M059J (cell line): ENCODE measurements at places on chromosomes 7 and 10. TPM values are rescaled to one million over a fixed set of nuclear protein-coding genes. Genes with fewer than 3 reads are reported as not detected.

Gene LHFPL3
- total RNA-seq = not detected in 2 replicates

Gene ANKRD30A
- not detected in 2 replicates for total RNA-seq

Gene CLIP2
- total RNA-seq = 11.5 and 18.8 TPM in 2 replicates

Gene CPA2
- 0.17 and 3.0 TPM in 2 replicates for total RNA-seq

Gene C7orf57
- total RNA-seq = 0.25 and 0.62 TPM in 2 replicates

Gene MNX1
- not detected in 2 replicates for total RNA-seq

Gene SLC26A3
- total RNA-seq = not detected in 2 replicates

Gene CCL24
- not detected in 2 replicates for total RNA-seq

Gene CCDC136
- total RNA-seq = 0.74 and 5.7 TPM in 2 replicates

Gene CALML3
- not detected in 2 replicates for total RNA-seq

Gene NAT16
- 0.12 TPM in 1 of 2 replicates, not detected in the other for total RNA-seq

- DNase-seq = peak; percentile 76
These were observed 74.6 kb downstream of the VCL start for GRCh38 chr10:74072503-74072902.

GRCh38 chr10:100882252-100882651, 30.5 kb upstream of the SLF2 start:
- no peak for DNase-seq

DNA sequence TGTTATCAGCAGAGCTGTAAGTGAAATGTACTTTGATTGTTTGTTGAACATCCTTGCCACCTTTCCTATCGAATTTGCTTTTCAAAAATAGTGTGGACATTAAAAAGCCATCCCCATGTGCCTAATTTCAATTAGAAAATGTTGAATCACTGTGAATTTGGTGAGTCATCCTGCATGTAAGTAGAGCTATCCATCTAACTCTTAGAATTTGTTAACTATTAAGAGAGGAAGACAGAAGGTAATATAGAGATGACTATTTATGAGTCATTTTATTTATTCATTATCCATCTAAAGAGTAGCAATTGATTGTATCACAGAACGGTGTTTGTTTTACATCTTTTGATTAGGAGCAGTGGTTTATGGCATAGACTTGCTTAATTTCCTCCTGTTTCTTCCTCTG, 154.7 kb downstream of the MGMT start:
- DNase-seq = no peak

- DNase-seq = peak; percentile 95
These were observed at the start of gene SEC24C for GRCh38 chr10:73743905-73744663. Gene SEC24C (plus strand): TSS chr10:73744372. CDS start chr10:73746833, 2,461 bp downstream.

- no peak for DNase-seq
These were observed 417.0 kb downstream of the TYW1 start for GRCh38 chr7:67413670-67414069.

GRCh38 chr7:28474282-28474638, 61.9 kb downstream of the CREB5 start:
- DNase-seq = no peak

- DNase-seq = no peak
These were observed 55.2 kb downstream of the TSPAN15 start for GRCh38 chr10:69506487-69506833.

GRCh38 chr10:6221971-6222751, 19.4 kb downstream of the PFKFB3 start:
- peak; percentile 48 for DNase-seq

GRCh38 chr10:124180947-124181549, 87.7 kb upstream of the CHST15 start:
- DNase-seq = peak; percentile 77

- DNase-seq = peak; percentile 81
These were observed 14.6 kb downstream of the SFRP4 start for GRCh38 chr7:37901890-37902524.

DNA sequence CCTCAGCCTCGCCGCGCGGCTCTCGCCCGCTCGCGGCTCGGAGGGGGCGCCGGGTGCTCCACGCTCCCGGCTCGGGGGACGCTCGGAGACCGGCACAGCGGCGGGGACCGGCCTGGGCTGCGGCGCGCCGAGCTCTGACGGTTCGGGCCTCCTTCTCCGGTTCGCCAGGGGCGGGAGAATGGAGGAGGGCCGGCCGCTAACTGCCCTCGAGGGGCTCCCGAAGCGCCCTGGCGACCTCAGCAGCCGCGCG, 232 bp upstream of the GRID1 start:
- no peak for DNase-seq

DNA sequence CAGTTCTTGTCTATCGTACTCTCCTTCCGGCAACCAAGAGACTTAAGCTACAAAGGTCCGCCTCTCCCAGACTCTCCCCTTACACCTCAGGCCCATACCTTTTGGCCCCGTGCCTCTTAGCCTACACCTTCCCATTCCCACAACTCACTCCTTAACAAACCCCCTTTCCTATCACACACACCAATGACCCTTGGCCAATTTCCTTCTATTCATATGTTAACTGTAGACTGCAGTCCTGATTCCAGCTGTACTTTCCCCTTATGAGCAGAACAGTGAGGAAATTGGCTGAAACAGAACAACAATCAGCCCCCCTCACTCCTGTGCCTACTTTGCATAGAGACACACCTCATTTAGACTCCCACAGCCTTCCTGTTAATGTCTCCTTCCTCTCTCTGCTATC, 1.4 kb upstream of the TMEM139 start:
- no peak for DNase-seq

DNA sequence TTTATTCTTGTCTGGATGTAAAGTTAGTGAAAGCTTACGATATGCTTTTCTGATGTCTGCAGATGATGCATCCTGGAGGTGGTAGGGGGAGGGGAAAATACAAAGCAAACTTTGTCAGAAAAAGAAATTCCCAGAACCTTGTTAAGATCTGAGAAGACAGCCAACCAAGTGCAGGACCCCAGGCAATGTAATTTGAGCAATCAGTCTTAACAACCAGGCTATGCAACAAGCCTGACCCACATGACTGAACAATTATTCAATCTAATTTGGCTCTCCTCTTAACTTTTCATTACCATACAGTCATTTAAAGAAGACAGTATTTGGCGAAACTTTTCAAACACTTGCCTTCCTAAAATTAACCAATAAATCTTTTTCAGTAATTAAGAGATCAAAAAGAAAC, 74.5 kb downstream of the DNAJC1 start:
- DNase-seq = peak; percentile 67

DNA sequence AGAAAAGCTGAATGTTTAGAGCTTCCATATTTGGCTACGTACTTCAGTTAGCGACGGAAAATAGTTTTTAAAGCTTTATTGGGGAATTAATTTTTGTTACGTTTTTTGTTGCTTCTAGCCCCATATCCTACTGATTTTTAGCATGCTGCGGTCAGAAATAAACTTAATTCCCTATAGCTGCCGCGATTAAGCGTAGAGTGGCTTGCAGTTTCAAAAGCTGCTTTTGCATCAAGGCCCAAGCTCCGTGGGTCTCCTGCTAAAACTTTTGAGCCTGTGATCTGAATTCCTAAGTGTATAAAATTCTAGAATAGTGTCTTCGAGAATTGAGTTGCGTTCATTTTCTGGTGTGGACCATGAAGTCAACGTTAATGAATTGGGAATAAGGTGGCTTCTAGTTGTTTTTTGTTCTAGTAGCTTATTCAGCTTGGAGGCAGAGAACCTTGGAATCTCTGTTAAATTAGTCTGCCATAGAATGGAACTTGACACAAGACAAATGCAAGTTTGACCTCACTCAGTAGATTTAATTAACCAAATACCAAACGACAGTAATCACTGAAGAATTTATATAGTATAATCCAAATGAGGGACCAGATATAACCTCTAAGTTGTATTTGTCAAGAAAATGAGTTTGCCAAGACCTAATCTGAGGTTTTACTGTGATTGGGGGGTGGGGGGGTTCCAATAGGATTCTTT, 977 bp downstream of the CALU start:
- no peak for DNase-seq
